ENCODE measurements at places on chromosomes 13 and 19.

DNA sequence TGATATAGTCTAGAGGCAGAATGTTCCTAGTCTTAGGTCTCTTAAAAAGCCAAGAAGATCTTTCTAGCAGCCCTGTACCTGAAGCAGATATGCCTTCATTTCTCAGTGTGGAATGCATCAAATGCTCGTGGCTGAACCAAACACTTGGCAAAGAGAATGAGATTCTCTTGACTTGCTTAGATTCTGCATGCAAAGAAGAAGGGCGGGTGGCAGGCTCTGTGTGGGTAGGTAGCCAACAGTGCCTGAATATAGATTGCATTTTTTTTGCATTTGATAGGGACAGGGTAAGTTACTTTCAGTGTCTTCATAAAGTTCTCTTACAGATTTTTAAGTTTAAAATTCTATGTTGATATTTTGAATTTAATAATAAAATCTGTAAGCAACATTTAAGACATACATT lies 27.3 kb downstream of the IFT88 start:
- no peak for DNase-seq

DNA sequence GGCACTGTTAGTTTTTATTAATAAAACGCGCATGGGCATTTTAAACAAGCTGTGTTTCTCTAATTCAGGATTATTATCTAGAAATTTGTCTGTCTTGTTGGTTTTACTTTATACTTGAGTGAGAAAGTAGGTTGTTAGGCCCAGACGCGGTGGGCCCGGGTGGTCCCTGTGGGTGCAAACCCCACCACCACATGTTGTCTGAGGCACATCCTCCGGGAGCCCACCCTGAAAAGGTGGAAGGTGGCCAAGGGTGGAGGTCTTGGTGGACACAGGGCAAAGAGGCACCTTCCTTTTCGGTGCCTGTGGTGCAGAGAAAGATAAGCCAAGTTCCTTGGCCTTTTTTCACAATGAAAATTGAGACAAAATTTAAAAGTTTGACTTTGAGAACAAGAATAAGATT lies 16.6 kb downstream of the ATP4B start:
- no peak for DNase-seq

DNA sequence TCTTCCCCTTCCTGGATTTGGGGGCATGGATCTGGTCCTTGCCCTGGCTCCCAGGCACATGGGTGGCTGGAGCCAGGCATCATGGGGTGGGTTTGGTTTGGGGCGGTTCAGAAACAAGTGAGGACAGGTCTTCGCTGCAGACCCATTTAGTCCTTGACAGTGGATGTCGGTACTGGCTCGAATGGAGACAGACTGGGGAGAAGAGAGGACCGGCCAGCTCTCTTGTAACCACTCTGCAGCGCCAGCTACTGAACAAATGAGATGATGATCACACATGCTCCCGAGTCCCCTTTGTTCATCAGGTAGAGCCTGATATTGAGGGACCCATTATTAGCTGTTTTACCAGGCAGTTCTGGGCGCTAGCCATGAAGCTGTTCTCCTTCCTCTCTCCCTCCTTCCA lies 64.5 kb downstream of the CHST8 start:
- DNase-seq = no peak

DNA sequence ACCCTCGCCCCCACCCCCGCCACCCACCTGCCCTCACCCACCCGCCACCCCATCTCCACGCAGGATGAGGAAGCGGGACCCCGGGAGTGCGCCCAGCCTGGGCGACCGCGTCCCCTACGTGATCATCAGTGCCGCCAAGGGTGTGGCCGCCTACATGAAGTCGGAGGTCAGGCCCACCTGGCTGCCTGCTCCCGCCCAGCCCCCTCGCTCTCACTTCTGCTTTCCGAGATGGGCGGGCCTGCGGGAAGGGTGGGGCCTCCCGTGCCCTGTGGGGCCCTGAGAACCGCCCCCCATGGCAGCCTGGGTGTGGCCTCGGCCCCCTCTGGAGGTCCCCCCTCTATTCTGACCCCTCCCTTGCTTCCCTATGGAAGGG lies 3.1 kb upstream of the SPIB start:
- DNase-seq = no peak

- no peak for DNase-seq
Observed at GRCh38 chr13:30978981-30979956, 46.8 kb downstream of the TEX26 start.

Data from non-pigmented ciliary epithelial cell (primary cell).